ENCODE measurements at places on chromosomes 1 and 21.
A peak's percentile ranks its signal among the peaks of the same experiment; 100 is the strongest.

- peak; percentile 81 for DNase-seq
Measured at GRCh38 chr1:32892368-32893197, 6.3 kb downstream of the HPCA start.

DNA sequence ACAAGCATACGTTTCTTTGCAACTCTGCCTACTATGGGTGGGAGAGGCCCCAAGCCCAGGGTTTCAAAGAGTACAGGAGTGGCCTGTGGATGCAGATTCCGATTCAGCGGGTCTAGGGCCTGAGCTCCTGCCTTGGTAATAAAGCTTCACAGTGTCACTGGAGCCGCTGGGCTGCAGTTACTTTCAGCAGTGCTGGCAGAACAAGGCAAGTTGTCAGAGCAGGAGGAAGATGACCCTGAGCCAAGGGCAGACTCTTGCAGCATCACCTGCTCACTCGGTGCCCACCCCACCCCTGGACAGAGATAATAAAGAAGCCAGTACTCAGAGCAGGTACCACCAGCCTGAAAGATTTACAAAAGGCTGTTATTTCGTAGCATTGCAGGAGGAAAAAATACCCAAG is 8.0 kb upstream of the RAP1GAP start:
- DNase-seq, result no peak

DNA sequence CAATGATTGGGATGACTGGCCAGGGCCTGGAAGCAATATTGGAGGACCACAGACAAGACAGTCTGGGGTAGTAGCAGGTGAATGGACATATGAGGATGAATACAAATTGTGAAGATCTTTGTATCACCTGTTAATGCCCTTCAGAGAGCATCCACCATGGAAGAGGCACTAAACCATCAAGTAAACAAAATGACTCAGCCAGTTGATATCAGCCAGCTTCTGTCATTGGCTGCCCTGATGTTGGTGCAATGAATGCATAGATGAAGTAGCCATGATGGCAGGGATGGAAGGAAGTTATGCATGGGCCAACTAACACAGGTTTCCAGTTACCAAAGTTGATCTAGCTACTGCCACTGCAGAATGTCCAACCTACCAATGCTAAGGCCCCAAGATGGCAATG is 16.1 kb upstream of the ERI3 start:
- no peak for DNase-seq

DNA sequence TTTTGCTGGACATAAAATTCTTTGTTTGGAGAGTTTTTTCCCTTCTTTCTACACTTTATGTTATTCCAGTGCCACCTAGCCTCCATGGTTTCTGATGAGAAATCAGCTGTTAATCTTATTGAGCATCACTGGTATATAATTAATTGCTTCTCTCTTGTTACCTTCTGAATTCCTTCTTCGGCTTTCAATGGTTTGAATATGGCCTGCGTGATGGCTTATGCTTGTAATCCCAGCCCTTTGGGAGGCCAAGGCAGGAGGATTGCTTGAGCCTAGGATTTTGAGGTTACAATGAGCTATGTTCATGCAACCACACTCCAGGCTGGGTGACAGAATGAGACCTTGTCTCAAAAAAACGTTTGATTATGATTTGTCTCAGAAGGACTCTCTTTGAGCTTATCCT is 13.0 kb upstream of the CNIH4 start:
- DNase-seq, result no peak

DNA sequence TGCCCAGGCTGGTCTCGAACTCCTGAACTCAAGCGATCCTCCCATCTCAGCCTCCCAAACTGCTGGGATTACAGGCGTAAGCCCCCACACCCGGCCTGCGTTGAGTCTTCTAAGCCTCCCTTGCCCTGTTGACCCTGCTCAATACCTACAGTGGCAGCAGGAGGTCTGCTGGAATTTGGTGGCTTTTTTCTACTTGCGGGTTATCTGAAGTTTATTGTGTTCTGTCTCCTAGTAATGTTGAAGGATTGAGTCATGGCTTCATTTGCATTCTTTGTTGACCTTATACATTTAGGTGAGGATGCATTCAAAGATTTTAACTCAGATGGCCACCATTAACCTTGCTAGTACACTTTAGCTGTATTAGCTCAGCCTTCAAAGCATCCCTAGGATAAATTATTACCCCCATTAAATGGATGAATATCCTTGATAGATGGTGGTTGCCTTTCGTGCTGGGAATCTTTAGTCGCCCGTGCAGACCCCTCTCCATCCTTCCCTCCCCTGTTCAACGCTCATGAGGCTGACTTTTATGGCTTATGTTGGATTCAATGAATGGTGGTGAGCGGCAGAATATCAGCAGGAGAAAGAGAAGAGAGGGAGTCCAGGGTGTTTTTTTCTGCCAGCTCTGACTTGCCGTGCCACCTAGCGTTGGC is 9.7 kb upstream of the NPPB start:
- DNase-seq, result no peak

- no peak for DNase-seq
Measured at GRCh38 chr1:119947468-119947867, 51.2 kb upstream of the ADAM30 start.
